ENCODE measurements at places on chromosomes 11 and 22.
A peak's percentile ranks its signal among the peaks of the same experiment; 100 is the strongest.

GRCh38 chr11:36619502-36619901 is 21.5 kb upstream of the RAG2 start:
- no peak for DNase-seq

DNA sequence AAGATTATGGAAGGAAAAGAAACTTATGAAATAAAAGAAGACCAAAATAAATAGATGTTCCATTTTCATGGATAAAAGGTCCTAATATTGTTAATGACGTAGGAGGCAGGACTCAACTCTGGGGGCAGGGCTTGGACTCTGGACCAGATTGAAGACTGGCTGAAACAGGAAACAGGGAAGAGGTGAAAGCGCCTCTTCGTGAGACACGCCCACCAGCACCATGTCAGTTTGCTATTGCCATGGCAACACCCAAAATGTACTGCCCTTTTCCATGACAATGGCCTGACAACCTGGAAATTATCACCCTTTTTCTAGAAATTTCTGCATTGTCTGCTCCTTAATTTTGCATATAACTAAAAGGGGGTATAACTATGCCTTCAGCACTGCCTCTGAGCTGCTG is 1522.2 kb downstream of the TBC1D22A start:
- no peak for DNase-seq

DNA sequence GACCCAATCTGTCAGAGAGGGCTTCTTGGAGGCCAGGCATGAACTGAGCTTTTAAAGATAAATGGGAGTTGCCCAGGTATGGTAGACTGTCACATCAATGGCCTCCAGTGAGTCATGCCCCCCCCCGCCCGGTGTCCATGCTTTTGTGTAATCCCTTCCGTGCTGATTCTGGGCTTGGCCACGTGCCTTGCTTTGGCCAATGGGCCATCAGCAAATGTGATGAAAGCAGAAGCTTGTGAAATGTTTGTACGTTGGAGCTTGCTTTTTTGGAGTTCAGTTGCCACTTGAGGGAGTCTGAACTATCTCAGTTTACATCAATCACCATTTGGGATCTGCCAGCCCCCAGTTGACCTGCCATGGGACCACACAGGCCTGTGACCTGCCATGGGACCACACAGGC is 4.3 kb upstream of the THY1 start:
- DNase-seq: no peak

DNA sequence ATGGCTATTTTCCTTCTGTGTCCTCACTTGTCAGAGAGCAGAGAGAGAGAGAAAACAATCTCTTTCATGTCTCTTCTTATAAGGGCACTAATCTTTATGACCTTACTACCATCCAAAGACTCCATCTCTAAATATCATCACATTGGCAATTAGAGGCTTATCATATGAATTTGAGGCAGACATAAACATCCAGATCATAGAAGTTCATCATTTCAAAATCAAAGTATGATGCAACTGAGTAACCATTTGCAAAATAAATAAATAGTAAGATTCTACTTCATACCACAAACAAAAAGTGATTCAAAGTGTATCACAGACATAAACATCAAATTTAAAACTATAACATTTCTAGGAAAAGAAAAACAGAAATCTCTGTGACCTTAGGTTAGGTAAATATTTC is 504.7 kb upstream of the ARHGAP42 start:
- DNase-seq: no peak

DNA sequence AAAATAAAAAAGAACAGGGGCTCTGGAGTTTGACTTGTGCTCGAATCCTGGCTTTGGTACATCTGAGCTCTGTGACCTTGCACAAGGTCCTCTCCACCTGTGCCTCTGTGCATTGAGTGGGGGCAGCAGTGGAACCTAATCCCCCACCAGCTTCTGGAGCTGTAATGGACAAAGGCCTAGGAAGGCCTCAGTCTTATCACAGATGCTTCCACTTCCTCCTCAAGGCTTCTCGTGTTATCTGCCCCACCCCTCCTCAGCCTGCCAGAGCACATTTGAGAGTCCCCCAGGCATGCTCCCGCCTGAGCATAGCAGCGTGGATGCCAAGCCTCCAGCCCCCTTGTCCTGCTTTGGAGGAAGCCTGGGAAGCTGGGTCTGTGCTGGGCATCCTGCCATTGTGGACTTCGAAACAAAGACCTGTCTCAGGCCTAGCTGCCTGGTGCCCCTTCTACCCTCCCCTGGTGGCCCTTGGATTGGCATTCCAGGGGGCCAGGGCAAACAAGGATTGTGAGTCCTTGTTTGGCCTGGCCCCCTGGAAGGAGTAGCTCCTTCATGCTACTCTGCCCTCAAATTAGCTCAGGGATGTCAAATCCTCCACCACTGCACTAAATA is 15.0 kb downstream of the SLC35E4 start:
- DNase-seq: no peak

- DNase-seq: no peak
Measured at GRCh38 chr11:6475936-6476335, 2.2 kb upstream of the TRIM3 start.

- peak; percentile 58 for DNase-seq
Measured at GRCh38 chr11:10550503-10551289, 9.7 kb upstream of the RNF141 start.

DNA sequence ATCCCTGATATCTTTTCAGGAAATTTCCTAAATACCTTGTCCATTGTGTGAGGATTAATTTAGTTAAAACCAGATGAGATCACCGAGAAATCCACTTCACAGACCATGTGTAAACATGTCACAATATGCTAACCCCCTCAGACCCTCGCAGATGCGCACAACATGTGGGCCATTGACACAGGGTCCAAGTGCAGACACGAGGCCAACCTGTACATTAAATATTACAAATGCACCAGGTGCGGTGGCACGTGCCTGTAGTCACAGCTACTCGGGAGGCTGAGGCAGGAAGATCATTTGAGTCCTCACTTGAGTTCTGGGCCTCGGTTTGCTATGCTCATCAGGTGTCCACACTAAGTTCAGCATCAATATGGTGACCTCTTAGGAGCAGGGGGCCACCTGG is 9.9 kb upstream of the TMPRSS4 start:
- no peak for DNase-seq
